Naive thymus-derived CD4-positive, alpha-beta T cell (primary cell): ENCODE measurements at places on chromosomes 6 and 20. TPM values are rescaled to one million over a fixed set of nuclear protein-coding genes. Genes with fewer than 3 reads are reported as not detected.

GRCh38 chr20:33169176-33169794 is 1.3 kb downstream of the BPIFA2 start:
- DNase-seq, result no peak

- no peak for DNase-seq
Measured at GRCh38 chr6:43024436-43024835, 3.0 kb downstream of the RRP36 start.

- no peak for DNase-seq
Measured at GRCh38 chr20:56685879-56686278, 56.8 kb downstream of the TFAP2C start.

GRCh38 chr6:86017236-86017635 is 374.6 kb upstream of the SYNCRIP start:
- DNase-seq, result no peak

GRCh38 chr6:142872376-142872775 is 72.6 kb downstream of the HIVEP2 start:
- no peak for DNase-seq

Gene SPDEF
- not detected for polyA plus RNA-seq
